ENCODE measurements at places on chromosomes 5 and 9.

DNA sequence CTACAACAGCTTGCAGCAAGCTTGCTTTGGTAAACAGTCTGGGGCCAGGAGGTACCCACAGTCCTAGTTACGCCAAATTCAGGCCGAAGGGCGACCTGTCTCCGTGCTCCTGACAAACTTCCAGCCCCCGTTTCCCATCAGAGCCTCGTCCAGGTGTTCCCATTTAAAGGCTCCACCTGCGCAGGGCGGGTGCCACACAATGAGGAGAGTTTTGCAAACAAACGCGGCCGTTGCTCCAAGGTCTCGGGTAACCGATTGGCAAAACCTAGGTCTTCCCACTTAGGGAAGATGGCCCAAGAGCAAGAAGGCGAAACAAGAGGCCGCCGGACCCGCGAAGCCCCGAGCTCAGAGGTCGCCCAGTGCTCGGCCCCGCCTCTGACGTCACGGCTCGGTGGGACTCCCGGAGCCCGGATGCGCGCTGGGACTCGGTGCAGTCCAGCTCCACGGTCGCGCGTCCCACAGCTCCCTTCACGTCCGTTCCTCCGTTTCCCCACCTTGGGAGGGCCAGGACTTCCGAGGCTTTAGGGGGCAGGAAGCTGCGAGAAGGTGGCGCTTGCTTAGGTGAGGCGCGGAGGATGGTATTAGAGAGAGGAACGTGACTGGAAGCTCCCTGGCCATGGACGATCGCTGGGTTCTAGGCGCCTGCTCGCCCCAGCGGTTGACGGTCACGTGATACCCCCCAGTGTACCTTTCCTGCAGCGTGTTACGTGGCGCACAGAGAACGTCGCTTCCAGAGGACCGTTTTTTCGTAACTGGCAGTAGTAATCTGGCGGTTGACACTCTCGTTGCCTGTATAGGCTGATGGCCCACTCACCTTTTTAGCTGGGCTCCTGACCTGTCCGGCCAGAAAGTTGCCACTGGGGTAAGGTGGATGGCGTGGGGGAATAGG, 41.8 kb upstream of the KDM4C start:
- DNase-seq: peak; percentile 39

- peak; percentile 89 for DNase-seq
Observed at GRCh38 chr5:169803077-169803981, 166.3 kb downstream of the DOCK2 start.

DNA sequence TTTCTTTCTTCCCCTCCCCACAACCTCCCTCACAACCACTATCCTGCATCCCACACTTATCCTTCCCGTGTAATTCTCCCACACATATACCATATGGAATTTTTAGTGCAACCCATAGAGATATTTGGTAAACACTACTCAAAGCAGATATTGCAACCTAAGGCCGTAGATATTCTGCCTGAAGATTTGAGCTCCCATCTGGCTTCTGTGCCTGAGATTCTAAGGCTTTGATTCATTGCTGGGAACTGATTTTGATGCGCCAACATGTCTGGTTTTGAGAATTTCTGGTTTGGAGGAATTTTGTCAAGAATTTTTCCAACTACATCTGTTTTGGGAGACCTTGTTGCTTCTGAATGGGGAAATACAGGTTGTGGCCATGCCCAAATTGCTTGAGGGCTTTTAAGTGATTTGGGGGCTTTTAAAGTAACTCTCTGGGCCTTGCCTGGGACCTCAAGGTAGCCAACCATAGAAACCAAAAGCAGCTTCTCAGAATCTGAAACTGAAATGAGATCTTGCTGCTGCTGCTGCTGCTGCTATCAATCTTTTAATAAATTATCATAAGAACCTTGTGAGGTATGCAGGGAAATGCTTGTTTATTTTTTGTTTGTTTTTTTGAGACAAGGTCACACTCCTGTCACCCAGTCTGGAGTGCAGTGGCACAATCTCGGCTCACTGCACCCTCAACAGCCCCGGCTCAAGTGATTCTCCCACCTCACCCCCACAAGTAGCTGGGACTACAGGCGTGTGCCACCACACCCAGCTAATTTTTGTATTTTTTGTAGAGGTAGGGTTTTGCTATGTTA, 36.2 kb downstream of the PLAC8L1 start:
- DNase-seq: no peak

GRCh38 chr5:142770650-142771609, 753 bp downstream of the ARHGAP26 start:
- peak; percentile 60 for DNase-seq

GRCh38 chr9:118961857-118962256, 407.4 kb downstream of the BRINP1 start:
- peak; percentile 91 for DNase-seq

GRCh38 chr5:106397700-106398099, 1273.0 kb downstream of the EFNA5 start:
- DNase-seq: peak; percentile 98

GRCh38 chr9:22446589-22446949, at the start of gene DMRTA1:
Gene DMRTA1 (plus strand): TSS chr9:22446824. CDS start chr9:22447066, 242 bp downstream.
- peak; percentile 46 for DNase-seq
